ENCODE measurements at places on chromosomes 7 and 10.

- no peak for DNase-seq
Measured at GRCh38 chr7:40393660-40394059, 258.9 kb downstream of the SUGCT start.

DNA sequence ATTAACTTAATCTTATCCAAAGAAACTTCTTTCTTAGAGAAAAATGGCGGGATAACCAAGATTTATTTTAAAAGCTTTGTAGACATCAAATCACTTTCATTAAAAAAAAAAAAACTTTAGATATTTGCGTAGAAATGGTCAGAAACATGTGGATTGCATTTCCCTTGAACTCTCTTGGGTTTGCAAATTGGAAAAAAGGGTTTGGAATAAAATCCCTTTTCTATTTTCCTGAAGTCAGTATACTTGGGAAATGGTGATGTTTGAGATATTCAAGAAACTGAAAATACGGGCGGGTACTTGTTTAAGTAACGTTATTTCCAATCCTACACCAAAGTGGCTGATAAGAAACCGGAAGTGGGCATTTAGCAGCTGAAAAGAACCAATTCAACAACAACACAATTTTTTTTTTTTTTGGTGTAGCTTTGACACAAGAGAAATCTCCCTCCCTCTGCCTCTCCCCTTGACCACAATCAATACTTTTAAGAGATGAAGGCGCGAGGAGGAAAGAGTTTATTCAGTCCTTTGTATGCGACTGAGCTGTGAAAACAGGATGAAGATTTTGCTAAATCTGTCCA, 13.7 kb upstream of the GFRA1 start:
- DNase-seq = no peak

GRCh38 chr10:32346551-32347362, at the start of gene EPC1:
EPC1 (minus strand) TSS chr10:32347158; CDS start chr10:32346915, 243 bp downstream.
- DNase-seq = peak; percentile 40

- DNase-seq = no peak
Measured at GRCh38 chr7:113606325-113606724, 312.5 kb downstream of the PPP1R3A start.

- no peak for DNase-seq
Measured at GRCh38 chr7:107180378-107180777, 11.6 kb downstream of the HBP1 start.

- no peak for DNase-seq
Measured at GRCh38 chr7:21357151-21358097, 70.5 kb upstream of the SP4 start.

DNA sequence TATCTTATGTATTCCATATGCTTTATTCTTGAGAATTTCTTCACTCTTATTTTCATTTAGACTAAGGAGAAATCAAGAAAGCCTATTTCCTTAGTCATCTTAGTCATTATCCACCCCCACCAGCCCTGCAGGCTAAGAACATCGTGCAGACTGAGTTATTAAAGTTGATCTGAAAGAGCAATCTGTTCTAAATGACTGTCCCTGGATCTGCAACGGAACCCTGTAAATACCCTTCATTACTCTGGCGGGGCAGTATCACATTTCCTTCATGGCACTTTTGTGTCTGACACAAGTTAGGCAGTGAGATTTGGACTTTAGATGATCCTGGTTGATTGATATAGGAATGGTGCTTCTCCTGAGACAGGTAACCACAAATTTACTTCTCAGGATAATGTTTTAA, 3.5 kb upstream of the MYPN start:
- no peak for DNase-seq

DNA sequence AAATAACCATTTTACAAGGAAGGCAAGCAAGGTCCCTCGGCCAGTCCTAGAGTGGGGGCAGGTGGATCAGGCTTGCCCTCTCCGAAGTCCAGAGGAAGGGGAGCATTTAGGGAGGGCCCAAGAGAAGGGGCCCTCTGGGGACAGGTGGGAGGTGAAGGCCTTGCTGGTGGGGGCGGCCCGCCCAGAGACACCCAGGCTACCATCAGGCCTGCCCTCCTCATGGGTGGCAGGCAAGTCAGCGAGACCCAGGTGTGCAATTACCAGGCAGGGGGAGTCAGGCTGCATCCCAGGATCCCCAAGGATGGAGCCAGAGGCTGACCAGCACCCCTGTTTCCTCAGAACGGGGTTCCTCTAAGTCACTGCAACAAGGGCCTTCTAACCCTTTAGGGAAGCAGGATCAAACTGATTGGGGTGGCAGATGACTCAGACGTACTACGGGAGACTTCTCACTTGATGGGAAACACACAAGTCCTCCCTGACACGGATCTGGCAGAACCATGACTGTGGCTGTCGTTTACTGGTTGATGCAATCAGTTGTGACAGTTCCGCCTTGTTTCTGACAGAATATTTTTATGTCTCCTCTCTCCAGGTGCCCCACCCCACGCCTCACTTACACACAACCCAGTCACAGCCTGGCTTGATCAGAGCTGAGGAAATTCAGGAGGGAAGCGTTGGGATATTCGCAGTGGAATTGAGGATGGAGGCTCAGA, 8.2 kb downstream of the LOXL4 start:
- DNase-seq = no peak

DNA sequence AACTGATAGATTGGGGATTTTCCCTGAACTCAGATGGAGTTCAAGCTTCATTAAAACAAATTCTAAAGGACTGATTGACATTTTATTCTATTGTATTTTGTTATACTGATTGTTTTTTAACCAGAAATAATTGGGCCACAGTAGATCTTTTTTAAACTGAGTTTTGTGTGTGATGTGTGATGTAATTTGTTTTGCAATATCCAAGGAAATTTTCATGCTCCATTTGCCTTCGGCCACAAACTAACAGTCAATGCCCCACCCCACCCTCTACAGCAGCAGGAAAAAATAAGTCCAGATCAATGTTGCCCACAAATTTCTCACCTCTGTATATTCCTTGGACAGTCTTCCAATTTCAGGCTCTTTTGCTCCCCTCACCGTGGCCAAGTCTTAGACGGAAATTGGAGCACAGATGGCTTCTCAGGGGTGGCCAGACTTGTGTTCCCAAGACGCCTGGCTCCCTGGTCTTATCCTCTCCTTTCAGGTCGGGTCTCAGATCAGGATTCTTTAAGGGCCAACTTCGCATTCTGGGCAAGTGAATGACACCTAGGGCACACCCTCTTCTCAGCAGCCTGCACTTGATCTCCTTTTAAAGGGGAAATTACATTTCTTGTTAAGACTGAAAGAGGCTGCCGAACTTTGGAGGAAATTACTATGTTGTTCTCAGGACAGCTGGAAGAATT, at the start of gene SVOPL:
TSS of gene SVOPL (minus strand) at position 506 of the 680 bp plus-strand sequence. CDS start 22,317 bp downstream, outside the sequence.
- DNase-seq = no peak

DNA sequence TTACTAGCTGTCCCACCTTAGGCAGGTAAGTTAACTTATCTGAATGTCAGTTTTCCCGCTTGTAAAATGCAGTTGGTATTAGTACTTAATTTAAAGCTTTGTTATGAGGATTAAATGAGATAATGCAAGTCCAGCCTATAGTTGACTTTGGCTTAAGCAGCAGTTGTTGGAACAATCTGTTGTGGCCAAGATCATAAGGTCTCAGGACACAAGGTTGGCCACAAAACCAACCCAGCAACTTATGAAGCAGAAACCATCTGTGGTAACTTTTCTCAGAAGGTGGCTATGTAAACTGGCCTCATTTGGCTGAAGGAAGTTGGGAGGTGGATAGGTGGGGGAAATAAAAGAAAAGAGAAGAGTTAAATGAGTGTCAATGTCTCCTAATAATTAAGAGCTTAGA, 29.4 kb downstream of the ENTPD1 start:
- no peak for DNase-seq

GRCh38 chr10:11610826-11611247, 613 bp downstream of the USP6NL start:
- no peak for DNase-seq

- DNase-seq = no peak
Measured at GRCh38 chr7:22613496-22613895, 113.5 kb upstream of the IL6 start.

DNA sequence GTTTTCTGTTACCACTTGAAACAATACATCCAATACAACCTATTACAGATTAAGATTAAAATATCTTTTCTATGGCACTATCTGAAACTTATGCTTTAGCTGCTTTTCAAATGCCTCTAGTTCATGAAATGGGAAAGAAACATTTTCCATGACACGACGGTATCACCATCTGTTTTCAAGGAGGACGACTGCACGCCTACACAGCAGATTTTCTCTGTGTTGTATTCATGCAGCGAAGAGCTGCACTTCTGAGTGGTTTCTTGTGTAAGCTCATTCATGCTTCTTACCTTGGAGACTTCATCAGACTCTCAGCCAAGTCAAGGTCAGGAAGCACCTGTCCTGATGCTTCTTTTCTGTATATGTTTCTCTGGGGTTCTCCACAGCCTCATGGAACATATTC, 179.2 kb downstream of the DYNC1I1 start:
- DNase-seq = no peak

- DNase-seq = no peak
Measured at GRCh38 chr7:138935465-138936011, 45.7 kb downstream of the KIAA1549 start.
